ENCODE measurements at places on chromosomes 2 and 18.

DNA sequence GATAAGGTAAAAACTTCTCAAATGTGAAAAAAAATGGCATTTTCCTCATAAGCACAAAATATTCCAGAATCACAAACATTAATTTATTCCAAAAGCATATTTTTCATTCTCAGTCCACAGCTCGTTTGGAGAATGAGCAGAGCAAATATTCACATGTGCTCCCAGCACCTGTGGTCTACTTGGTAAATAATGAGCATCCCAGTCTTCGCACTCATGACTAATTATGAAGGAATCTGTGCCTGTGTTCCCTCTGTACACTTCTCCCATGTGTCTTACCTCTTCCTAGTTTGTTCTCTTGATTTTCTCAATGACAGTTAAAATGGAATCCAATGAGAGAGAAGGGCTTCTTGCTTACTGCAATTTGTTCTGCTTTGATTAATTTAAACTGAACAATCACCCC is 671.0 kb upstream of the SOX11 start:
- DNase-seq = no peak

GRCh38 chr2:124027182-124027581 is 2.1 kb downstream of the CNTNAP5 start:
- no peak for DNase-seq

- DNase-seq = no peak
Measured at GRCh38 chr2:61328707-61329251, 142.1 kb downstream of the USP34 start.

- no peak for DNase-seq
Measured at GRCh38 chr18:26803643-26804042, 61.9 kb downstream of the AQP4 start.

DNA sequence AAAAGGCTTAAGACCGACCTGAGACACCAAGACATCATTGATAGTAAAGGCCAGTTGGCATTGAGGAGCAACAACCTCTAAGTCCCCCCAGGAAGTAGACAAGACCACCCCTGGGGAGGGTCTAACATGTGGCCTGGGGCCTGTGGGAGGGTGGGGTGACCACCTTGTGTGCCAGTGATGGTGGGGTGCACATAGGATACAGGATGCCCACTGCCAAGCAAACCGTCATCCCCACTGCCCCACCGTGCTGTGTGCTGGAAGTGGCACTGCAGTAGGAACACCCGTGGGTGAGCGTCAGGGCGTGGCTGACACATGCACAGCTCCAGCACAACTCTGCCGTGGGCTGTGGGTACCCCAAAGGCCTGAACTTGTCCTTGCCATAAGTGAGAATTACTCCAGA is 84.3 kb upstream of the LGALSL start:
- no peak for DNase-seq

GRCh38 chr2:72923833-72924352 is 6.6 kb downstream of the EMX1 start:
- peak; percentile 49 for DNase-seq

GRCh38 chr18:57543560-57543959 is 42.9 kb downstream of the FECH start:
- DNase-seq = no peak

DNA sequence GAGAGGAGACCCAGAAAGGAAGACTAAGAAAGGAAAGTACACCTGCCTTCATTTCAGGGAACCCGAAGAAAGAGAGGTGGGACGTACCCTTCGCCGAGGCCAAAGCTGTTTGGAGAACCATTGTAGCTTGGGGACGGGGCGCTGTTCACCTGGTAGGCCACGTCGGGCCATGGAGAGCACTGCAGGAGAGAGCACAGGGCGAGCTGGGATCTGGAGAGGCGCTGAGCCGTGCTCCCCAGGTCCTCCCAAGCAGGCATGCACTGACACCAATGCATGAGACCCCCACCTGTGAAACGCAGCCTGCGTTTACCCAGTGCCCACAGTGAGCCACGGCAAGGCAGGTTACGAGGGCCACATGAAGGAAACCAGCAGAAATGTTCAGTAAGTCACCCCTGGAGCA is 45.5 kb downstream of the TFCP2L1 start:
- peak; percentile 24 for DNase-seq

GRCh38 chr18:73461780-73462059 is 593.9 kb upstream of the NETO1 start:
- no peak for DNase-seq
